Type B pancreatic cell (in vitro differentiated cells): ENCODE measurements at places on chromosomes 1 and 21. TPM values are rescaled to one million over a fixed set of nuclear protein-coding genes. Genes with fewer than 3 reads are reported as not detected.

The DBT gene
- 21.4 and 22.6 TPM in 2 replicates for total RNA-seq

The IL12RB2 gene
- total RNA-seq, result 0.46 and 0.69 TPM in 2 replicates

The KCND3 gene
- 1.2 and 2.2 TPM in 2 replicates for total RNA-seq

The SPRR5 gene
- total RNA-seq, result not detected in 2 replicates

The CASQ1 gene
- 0.46 and 1.4 TPM in 2 replicates for total RNA-seq

The BEND5 gene
- total RNA-seq, result 4.4 and 10.6 TPM in 2 replicates

GRCh38 chr1:179938752-179939151 lies 15.9 kb upstream of the CEP350 start:
- peaks cover 3% of the 10 kb centered on the region for H3K27me3 ChIP-seq
- no peaks in the 10 kb centered on the region for H3K36me3 ChIP-seq
- no peak for DNase-seq
- H3K4me3 ChIP-seq, result no peak overlapping the region

DNA sequence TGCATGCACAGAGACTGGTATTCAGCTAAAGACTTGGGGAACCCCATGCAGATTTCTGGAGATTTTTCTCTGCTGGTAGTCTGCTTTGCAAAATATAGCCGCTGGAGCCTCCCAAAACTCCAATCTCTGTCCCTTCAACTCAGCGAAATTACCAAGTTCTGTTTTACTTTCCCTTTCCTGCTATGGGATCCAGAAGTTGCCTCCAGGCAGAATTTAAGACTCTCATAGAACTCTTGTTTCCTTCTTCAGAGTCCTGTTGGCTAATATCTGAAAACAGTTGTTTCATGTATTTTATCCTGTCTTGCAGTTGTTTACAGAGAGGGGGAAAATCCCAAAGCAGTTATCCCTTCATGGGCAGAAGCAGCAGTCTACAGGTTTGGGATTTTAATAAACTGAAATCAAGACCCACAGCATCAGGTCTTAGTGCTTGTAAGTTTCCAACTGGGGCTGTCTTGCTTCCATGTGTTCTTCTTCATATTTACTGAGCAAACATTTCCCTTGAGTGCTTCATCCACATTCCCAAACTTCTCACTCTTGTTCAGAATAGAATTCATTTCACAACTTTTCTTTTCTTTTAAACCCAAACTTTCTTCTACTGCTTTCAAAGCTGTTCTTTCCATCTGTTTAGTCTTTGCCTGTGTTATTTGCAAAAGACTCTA lies 221.3 kb upstream of the DMRTA2 start:
- no peak overlapping the region for H3K4me3 ChIP-seq
- no peaks in the 10 kb centered on the region for H3K27me3 ChIP-seq
- H3K27ac ChIP-seq, result no peak overlapping the region
- no peaks in the 10 kb centered on the region for H3K4me1 ChIP-seq
- no peak for DNase-seq

GRCh38 chr1:67190410-67190809 lies 24.2 kb downstream of the IL23R start:
- H3K4me3 ChIP-seq, result no peak overlapping the region
- H3K27me3 ChIP-seq, result no peaks in the 10 kb centered on the region
- no peaks in the 10 kb centered on the region for H3K36me3 ChIP-seq
- no peak for DNase-seq
- no peaks in the 10 kb centered on the region for H3K4me1 ChIP-seq

DNA sequence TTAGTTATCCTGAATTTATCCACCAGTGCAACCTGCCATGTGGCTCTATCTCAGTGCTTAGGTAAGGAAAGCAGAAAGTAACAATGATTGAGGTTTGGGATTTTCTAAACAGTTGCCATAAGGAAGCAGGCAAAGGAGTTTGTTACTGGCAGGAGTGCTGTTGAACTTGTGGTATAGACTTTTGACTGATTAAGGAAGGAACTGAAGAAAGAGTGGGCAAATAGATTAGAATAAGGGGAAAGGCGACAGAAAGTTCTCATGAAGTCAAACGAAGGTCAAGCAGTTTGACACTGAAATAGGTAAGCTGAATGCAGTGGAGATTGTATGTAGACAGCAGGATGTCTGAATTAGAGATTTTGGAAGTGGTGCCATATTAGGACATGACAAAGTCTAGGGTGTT lies 24.2 kb upstream of the CR2 start:
- no peaks in the 10 kb centered on the region for H3K36me3 ChIP-seq
- no peak for DNase-seq
- H3K27me3 ChIP-seq, result peaks cover 33% of the 10 kb centered on the region
- no peak overlapping the region for H3K4me3 ChIP-seq

GRCh38 chr21:18655931-18656330 lies 252.3 kb upstream of the TMPRSS15 start:
- DNase-seq, result no peak
- no peaks in the 10 kb centered on the region for H3K4me1 ChIP-seq
- H3K36me3 ChIP-seq, result no peaks in the 10 kb centered on the region
- peaks cover 7% of the 10 kb centered on the region for H3K27me3 ChIP-seq
- H3K4me3 ChIP-seq, result no peak overlapping the region

GRCh38 chr1:15408890-15409387 lies 749 bp upstream of the EFHD2 start:
- H3K36me3 ChIP-seq, result no peaks in the 10 kb centered on the region
- H3K4me1 ChIP-seq, result peaks cover 23% of the 10 kb centered on the region
- peaks cover 35% of the 10 kb centered on the region for H3K27me3 ChIP-seq
- H3K4me3 ChIP-seq, result peak overlapping the region; percentile 86
- peak overlapping the region; percentile 75 for H3K27ac ChIP-seq

- H3K4me1 ChIP-seq, result peaks cover 14% of the 10 kb centered on the region
- H3K4me3 ChIP-seq, result peak overlapping the region; percentile 74
- H3K27me3 ChIP-seq, result peaks cover 49% of the 10 kb centered on the region
- peaks cover 7% of the 10 kb centered on the region for H3K36me3 ChIP-seq
Measured at GRCh38 chr1:65001231-65001792, 35.0 kb upstream of the JAK1 start.

DNA sequence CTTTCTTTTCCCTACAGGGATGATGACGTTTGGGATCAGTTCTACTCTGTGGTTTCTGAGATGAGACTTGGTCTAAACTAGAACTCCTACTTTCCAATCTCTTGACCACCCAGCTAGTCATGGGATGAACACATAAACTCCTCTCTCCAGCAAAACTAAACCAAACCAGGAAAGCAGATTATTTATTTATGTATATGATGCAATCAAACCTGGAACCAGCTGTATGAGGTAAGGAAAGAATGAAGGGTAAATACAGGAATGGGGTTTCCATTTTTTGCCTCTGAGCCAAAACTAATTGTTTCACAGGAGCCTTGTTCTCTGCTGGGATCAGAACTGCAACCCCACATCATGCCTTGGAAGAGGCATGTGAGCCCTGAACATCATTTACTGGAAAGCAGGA lies 3.3 kb upstream of the AGT start:
- no peak overlapping the region for H3K4me3 ChIP-seq
- H3K27ac ChIP-seq, result no peak overlapping the region
- H3K27me3 ChIP-seq, result peaks cover 4% of the 10 kb centered on the region

DNA sequence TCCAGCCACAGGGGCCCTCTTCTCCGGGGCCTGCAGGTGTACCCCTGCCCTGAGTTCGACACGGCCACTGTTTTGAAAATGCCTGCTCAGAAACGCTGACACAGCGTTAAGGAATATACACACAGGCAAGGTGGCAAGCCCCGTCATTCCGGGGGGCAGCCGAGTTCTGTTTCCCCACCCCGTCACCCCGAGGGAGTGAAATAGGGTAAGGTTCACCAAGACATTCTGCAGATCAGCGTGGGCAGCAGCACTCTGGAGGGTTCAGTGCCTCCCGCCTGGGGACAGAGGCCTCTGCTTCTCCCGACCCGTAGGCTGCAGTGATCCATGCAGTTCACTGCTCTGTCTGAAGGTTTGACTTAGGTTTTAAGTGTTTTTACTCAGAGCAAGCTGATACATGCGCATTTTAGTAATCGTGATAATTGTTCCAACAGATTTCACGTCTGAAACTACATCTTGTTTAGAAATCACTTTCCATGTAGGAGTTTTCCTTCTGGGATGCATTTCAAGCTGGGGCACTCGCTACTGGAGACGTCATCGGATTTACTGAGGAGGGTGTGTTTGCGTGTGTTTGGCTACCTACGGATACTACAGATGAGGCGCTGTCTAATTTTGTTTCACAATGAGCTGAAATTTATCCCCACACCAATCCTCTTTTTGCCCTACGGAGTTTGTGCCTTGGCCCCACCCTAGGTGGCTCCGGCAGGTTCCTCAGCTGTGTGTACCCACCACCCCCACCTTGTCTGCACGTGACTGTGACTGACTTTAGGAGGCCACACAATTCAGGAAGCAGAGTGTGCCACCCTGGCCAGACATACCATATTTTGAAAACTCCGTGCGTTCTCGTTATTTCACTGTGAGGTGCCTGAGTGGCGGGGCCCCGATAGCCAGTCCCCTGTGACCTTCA lies 63.5 kb downstream of the AGPAT3 start:
- no peak overlapping the region for H3K4me3 ChIP-seq
- no peak for DNase-seq
- H3K4me1 ChIP-seq, result peaks cover 56% of the 10 kb centered on the region
- peaks cover 10% of the 10 kb centered on the region for H3K36me3 ChIP-seq

- no peak overlapping the region for H3K4me3 ChIP-seq
- peaks cover 4% of the 10 kb centered on the region for H3K27me3 ChIP-seq
- H3K27ac ChIP-seq, result no peak overlapping the region
- DNase-seq, result no peak
- H3K4me1 ChIP-seq, result peaks cover 5% of the 10 kb centered on the region
- no peaks in the 10 kb centered on the region for H3K36me3 ChIP-seq
Measured at GRCh38 chr1:97909266-97909665, 11.6 kb downstream of the DPYD start.
